ENCODE measurements at places on chromosomes 3 and 15.

- DNase-seq = no peak
Measured at GRCh38 chr3:105397974-105398373, 31.3 kb downstream of the ALCAM start.

DNA sequence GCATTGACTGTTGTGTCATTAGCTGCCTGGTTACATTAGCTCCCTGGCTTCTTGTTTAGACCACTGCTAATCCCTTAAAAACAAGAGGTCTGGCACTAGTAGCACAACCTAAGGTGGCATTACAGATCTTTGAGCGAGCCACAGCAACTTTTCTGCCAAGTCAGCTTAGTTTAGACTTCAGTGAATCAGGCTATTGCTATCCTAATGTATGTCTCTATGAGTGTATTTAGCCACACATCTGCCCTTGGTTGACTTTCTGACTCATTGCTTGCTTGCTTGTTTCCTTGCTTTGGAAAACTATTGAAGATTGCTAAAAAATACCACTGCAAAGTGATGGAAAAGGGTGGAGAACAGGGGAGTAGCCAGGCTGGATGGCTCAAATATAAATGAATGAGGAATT lies 50.2 kb downstream of the CHP1 start:
- DNase-seq = no peak

- no peak for DNase-seq
Measured at GRCh38 chr3:24272875-24273274, 221.8 kb downstream of the THRB start.

DNA sequence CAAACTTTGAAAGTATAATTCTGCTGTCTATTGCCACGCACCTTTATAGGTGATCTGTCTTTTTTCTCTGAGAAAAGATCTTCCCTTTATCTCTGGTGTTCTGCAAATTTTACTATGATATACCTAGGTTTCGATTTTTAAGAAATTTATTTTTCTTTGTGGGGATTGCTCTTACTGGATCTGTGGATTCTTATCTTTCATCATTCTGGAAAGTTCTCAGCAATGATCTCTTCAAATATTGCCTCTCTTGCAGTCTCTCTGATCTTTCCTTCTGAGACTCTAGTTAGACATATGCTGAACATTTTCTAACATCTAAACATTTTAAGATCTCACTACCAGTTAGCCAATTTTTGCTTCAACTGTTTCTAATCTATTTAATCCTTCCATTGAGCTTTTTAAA lies 47.0 kb upstream of the ATOSA start:
- no peak for DNase-seq

DNA sequence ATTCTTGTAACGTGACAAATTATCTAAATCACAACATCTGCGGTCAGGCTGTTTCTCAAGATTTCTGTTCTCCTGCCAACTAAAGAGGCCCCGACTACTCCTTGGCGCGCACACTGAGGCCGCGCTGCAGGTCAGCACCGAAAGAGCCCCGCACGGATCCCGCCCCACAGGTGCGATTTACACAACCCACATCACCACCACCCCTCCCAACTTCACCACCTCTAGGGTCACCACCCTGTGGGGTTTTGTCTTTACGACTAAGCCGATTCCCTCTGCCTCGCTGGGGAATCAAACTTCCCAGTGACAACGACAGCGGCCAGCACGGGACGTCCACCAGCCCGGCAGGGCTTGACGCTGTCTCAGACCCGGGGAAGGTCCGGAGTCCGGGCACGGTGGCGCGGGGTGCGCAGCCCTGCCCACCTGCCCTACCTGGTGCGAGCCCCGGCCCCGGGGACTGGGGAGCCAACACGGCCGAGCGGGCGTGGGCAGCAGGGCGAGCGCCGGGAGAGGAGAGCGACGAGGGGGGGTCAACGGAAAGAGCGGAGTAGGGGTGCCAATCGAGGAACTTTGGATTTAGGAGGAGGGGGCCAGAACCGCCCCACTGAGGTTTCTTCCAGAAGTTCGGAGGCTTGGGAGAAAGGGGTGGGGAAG lies 764 bp downstream of the UACA start:
- DNase-seq = peak; percentile 46

GRCh38 chr15:60076045-60076444 lies 71.9 kb downstream of the FOXB1 start:
- no peak for DNase-seq

- DNase-seq = no peak
Measured at GRCh38 chr3:33941804-33942203, 143.4 kb downstream of the PDCD6IP start.

DNA sequence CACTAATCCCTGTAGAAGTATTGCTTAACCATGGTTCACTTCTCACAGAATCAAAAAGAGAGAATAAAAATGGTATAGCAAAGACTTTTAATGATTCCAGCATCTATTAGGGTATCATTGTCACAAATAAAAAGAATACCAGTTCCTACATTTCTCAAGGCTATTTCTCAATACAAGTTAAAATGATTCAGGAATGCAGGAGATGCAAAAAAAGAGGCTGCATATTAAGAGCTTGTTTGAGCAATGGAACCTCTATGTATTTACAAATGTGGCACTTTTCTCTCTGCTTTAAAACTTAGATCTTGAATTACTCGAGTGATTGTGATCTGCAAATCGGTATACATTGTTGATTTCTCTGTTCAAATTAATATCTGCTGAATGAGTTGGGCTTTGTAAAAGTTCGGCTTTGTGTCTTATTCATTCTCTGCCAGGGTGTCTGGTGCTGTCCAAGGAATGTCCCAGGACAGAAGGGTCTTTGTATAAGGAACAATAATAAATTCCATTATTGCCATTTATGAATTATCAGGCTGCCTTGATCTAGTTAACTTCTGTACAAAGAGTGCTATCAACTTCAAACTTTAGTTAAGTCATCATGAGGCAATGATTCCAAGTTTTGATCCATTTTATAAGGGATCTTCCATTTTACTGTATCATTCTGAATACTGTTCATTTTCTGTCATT lies 364.2 kb downstream of the RBMS3 start:
- DNase-seq = no peak

DNA sequence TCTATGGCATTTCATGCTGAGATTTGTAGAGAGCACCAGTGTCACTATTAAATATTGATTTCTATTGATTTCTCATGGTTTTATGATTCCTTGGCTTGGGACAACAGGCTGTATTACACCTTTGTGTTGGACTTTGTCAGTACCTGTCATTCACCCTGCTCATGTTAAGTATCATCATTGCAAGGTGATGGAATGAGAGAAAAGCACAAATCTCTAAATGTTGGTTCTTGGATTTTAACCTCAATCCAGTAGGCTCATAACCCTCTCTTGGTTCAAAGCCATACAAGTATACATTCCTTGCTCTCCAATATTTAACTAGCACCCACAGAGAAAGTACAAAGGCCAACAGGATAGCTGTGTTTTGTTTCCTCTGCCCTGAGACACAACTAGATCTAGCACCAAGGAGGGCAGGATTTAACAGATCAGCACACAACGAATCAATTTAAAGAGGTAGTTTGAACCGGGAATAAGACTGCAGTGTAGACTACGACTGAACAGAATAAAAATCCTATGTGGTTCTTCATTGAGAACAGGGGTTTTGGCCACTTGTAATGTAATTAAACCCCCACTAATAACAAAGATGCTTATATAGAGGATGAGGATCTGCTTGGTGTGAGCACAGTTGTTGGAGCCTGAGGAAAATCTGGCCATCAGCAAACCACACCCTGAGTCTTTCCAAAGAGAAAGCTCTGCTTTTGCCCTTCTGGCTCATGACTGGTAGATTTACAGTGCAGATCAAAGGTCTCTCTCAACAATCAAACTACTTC lies 78.0 kb upstream of the TNFSF10 start:
- DNase-seq = no peak

GRCh38 chr3:190514413-190515153 lies 698 bp downstream of the IL1RAP start:
- DNase-seq = no peak

DNA sequence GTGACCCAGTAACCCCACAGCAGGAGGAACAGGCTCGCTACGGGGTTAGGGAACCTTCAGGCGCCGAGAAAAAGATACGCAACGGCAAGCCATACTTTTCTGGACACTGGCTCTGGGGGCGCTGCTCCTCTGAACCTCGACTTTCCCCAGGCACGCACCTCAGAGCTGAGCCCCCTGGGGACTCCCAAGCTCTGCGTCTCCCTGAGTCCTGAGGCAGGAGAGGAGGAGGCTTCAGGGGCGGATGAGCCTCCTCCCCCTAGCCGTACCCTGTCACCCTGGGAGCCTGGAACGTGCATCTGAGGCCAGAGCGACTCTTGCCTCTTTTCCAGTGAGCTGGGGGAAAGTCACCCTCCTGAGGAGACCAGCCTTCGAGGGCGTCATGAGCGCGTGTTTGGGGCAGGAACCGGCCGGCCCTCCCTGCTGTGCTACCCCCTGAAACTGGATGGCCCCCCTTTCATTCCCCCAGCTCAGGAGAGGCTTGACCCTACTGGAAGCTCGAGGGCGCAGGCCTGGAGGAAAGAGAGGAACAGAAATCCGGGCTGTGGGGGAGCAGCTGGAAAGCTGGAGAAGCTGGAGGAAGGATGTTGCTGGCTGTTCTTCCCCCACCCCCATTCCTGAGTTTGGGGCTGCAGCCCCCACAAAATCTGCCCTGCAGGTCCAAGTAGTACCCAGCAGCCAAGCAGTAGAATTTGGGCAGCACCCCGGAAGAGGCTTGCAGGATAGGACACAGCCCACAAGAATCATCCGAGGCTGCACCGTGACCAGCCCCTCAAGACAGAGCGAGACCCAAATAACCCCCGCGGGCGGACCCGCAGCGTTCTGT lies 25.1 kb upstream of the POLG start:
- DNase-seq = no peak

- DNase-seq = no peak
Measured at GRCh38 chr3:24135280-24135679, 190.2 kb downstream of the NR1D2 start.

DNA sequence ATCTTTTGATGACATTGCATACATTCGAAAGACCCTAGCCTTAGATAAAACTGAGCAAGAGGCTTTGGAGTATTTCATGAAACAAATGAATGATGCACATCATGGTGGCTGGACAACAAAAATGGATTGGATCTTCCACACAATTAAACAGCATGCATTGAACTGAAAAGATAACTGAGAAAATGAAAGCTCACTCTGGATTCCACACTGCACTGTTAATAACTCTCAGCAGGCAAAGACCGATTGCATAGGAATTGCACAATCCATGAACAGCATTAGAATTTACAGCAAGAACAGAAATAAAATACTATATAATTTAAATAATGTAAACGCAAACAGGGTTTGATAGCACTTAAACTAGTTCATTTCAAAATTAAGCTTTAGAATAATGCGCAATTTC lies 16.7 kb downstream of the KCNMB3 start:
- no peak for DNase-seq
